CD4-positive, alpha-beta T cell treated with Interleukin-4 for 1 hour (primary cell): ENCODE measurements at places on chromosomes 12 and 14.

DNA sequence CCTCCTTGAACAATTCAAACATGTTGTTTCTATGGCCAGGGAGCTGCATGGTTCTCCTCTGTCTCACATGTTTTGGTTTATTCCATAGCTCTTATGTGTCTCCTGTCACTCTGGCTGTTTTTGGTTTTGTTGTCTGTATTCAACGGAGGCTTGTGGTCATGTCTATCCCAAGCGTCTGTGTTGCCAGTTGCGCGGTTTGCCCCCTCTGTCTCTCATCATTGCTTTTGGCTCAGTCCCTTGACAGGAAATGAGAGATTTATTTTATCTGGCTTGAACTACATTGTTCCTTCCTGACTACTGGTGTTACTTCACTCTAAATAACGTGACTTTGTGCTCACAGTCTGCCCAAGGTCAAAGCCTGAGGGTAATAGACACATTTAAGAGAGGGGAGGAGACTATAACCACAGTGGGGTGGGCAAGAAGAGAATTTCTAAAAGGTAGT lies 96.4 kb upstream of the SOX5 start:
- DNase-seq = no peak

GRCh38 chr14:89425931-89426330 lies 8.9 kb upstream of the FOXN3 start:
- DNase-seq = no peak

- DNase-seq = no peak
These were observed 135.8 kb downstream of the INSM2 start for GRCh38 chr14:35669782-35670181.

- no peak for DNase-seq
These were observed 143.8 kb upstream of the DAAM1 start for GRCh38 chr14:59044707-59045106.

DNA sequence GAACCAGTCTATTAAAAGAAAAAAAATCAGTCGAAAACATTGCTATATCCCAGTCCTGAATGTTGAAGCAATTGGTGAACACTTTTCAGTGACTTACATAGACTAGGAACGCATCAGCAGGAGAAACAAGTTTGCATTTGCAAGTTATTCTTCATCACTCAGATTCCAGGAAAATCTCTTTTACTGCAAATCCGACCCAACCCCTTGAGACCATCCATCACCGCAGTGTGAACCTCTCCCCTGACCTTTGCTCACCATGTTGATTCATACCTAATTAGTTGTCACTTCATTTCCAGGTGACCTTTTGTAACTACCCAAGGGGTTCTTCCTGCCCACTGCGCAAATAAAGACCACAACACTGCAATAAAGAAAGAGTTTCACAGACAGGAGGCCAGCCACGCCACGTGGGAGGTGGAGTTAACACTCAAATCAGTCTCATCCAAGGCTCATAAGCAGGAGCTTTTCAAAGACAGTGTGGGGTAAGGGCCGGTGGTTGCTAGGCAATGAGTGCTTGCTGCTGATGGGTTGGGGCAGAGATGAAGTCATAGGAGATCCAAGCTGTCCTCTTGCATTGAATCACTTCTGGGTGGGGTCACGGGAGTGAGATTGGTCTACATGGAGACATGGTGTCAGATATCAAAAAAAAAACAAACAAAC lies 241.3 kb upstream of the TMEM132C start:
- DNase-seq = no peak

- no peak for DNase-seq
These were observed 168.3 kb downstream of the RMST start for GRCh38 chr12:97630875-97631274.
